Thoracic aorta (tissue), 2 donors: ENCODE measurements at places on chromosomes 16 and 17.

- no peak for DNase-seq
- H3K4me3 ChIP-seq, result no peak overlapping the region
- peaks cover 16% of the 10 kb centered on the region for H3K36me3 ChIP-seq
- no peak overlapping the region for H3K27ac ChIP-seq
These were observed 41.1 kb downstream of the KLHDC4 start for GRCh38 chr16:87724490-87725291.

GRCh38 chr16:88599092-88599733 is 29.0 kb downstream of the ZC3H18 start:
- H3K27me3 ChIP-seq, result no peaks in the 10 kb centered on the region
- H3K4me3 ChIP-seq, result no peak overlapping the region
- H3K27ac ChIP-seq, result peak overlapping the region; percentile 15
- DNase-seq, result peak; percentile 17
- H3K36me3 ChIP-seq, result peaks cover 22% of the 10 kb centered on the region

GRCh38 chr17:68054296-68054900 is 18.9 kb downstream of the KPNA2 start:
- H3K4me1 ChIP-seq, result peaks cover 9% of the 10 kb centered on the region
- no peak overlapping the region for H3K4me3 ChIP-seq
- H3K27me3 ChIP-seq, result no peaks in the 10 kb centered on the region

DNA sequence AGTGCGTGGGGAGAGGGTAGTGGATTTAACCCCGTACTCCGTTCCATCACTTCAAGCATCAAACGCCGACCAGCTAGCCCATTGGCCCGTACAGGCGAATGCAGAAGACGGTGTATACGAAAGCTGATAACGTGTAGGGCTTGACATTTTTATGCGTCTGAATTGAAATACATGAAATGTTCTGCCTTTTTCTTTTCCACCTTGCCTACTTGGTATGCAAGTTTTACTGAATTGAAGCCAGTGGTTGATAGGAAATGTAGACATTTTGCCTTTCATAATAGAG is 834 bp upstream of the STAT3 start:
- peak overlapping the region; percentile 94 for H3K4me3 ChIP-seq
- no peak for DNase-seq

DNA sequence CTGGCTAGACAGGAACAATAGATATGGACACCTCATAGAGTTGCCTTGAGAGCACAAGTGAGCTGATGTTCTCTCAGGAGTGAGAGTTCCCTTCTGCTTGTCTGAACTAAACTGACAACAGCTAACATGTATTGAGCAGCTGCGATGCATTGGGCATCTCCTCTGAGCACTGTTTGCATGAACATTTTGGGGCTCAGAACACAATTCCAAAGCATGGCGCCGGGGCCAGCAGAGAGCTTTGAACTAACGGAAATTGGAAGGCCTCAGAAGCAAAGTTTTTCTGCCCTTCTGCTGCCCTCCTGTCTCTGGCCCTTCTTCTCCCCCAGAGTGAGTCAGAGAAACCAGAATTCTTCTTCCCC is 38.1 kb downstream of the TRPV2 start:
- no peaks in the 10 kb centered on the region for H3K27me3 ChIP-seq
- no peak overlapping the region for H3K4me3 ChIP-seq
- no peak overlapping the region for H3K27ac ChIP-seq

DNA sequence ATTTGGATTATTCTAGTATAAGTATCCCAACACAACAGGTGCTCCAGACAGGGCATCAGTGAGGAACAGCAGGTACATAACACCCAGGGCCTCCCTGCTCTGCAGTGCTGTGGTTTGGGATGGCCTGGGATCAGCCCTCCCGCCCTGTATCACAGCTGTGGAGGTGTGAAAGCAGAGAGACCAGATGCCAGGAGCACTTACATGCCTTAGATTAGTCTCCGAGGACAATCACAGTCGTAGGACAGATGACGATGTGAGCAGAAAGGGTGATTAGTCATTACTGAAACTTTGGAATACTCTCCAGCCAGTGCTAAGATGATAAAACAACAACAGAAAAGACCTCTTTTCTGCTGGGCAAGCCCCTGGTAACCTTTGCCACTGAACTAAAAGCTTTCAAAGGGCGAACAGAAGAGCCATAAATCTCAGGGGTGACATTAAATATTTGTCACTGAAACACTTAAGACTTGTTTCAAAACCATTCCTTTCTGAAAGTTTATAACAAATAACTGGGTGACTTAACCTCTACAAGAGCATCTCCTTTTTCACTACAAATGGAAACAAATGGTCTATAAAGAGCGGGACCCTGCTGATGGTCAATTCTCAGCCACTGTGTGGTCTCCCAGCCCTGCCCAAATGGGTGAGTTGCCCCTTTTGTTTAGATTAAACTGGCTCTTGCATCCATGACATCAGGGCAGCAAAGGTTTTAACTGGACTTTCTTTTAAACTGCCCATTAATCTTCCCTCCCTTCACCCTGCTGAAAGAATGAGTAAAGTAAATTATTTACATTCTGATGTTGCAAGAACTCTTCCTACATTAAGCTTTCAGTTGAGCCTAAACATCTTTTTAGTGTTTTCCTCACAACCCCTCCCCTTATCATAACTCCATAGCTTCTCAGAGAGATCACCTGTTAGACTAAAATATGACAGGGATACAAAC is 183.1 kb upstream of the COX10 start:
- no peaks in the 10 kb centered on the region for H3K4me1 ChIP-seq
- H3K27ac ChIP-seq, result no peak overlapping the region
- H3K27me3 ChIP-seq, result no peaks in the 10 kb centered on the region
- H3K4me3 ChIP-seq, result no peak overlapping the region

DNA sequence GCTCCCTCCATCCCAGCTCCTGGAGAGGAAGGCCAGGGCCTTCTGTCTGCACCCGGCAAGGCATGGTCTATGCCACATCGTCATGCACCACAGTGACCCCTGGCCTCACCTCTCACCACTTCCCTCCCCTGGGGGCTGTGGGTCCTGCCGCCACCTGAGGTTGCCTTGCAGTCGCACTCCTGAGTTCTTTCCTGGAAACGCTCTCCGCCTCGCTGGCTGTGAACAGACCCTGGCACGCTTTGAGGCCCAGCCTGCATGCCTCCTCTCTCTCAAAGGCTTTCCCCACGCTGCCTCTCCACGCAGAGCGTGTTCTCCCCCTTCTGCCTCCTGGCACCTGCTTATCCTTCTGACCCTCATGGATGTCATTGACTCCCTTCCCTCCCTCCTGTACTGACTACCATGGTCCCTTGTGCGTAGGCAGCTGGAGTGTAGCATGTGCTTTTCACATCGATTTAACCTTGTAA is 45.4 kb downstream of the SEC14L1 start:
- H3K27ac ChIP-seq, result no peak overlapping the region
- H3K27me3 ChIP-seq, result no peaks in the 10 kb centered on the region
- H3K4me3 ChIP-seq, result no peak overlapping the region
- H3K4me1 ChIP-seq, result peaks cover 5% of the 10 kb centered on the region
- DNase-seq, result no peak
- H3K36me3 ChIP-seq, result no peaks in the 10 kb centered on the region

GRCh38 chr17:63138713-63139112 is 172.7 kb downstream of the TANC2 start:
- DNase-seq, result no peak
- no peak overlapping the region for H3K4me3 ChIP-seq
- H3K4me1 ChIP-seq, result no peaks in the 10 kb centered on the region
- H3K36me3 ChIP-seq, result no peaks in the 10 kb centered on the region
- H3K27ac ChIP-seq, result no peak overlapping the region
- no peaks in the 10 kb centered on the region for H3K27me3 ChIP-seq

- H3K27ac ChIP-seq, result no peak overlapping the region
- no peaks in the 10 kb centered on the region for H3K4me1 ChIP-seq
- no peak for DNase-seq
- no peaks in the 10 kb centered on the region for H3K27me3 ChIP-seq
- H3K4me3 ChIP-seq, result no peak overlapping the region
- H3K36me3 ChIP-seq, result no peaks in the 10 kb centered on the region
These were observed 11.2 kb upstream of the CPSF4L start for GRCh38 chr17:73272906-73273218.

DNA sequence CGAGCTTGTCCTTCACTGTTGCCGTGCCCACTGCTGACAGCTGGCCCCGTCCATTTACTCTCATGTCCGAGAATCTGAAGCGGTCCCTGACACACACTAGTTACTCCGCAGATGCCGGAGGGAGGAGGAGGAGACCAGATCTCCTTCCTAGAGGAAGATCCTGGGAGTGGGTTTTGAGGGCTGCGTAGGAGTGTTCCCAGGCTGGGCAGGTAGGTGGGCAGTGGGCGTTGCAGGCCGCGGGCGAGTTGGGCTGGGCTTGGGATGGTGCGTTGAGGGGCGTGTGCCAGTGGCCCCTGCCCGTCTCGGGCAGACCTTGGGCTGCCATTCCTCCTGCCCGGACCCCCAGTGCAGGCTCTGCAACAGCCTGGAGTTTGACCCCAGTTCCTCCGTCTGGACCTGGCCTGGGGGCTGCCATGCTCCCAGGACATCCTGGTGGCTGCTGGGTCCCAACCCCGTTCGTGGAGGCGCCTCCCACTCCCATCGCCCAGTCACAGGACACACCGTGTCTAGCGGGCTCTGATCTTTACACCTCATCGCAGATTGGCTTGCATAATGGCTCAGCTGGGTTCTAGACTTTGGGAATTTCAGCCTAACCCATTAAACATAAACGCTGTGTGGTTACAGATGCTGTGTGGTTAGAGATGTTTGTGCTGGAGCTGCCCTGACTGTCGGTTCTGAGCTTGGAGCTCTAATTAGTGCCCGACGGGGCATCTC is 22.8 kb downstream of the CACNA1H start:
- H3K4me1 ChIP-seq, result peaks cover 9% of the 10 kb centered on the region
- no peak overlapping the region for H3K4me3 ChIP-seq
- H3K27me3 ChIP-seq, result no peaks in the 10 kb centered on the region
- H3K36me3 ChIP-seq, result no peaks in the 10 kb centered on the region
- H3K27ac ChIP-seq, result no peak overlapping the region

- no peak overlapping the region for H3K27ac ChIP-seq
- no peaks in the 10 kb centered on the region for H3K27me3 ChIP-seq
- no peaks in the 10 kb centered on the region for H3K36me3 ChIP-seq
- no peak overlapping the region for H3K4me3 ChIP-seq
- DNase-seq, result no peak
These were observed 52.6 kb downstream of the NOS2 start for GRCh38 chr17:27747462-27748359.

- peak overlapping the region; percentile 15 for H3K27ac ChIP-seq
- no peak overlapping the region for H3K4me3 ChIP-seq
- peaks cover 14% of the 10 kb centered on the region for H3K36me3 ChIP-seq
- DNase-seq, result no peak
- H3K27me3 ChIP-seq, result no peaks in the 10 kb centered on the region
- no peaks in the 10 kb centered on the region for H3K4me1 ChIP-seq
These were observed 9.7 kb downstream of the CTCF start for GRCh38 chr16:67571981-67572431.
